ENCODE measurements at places on chromosomes 11 and 22. TPM values are rescaled to one million over a fixed set of nuclear protein-coding genes. Genes with fewer than 3 reads are reported as not detected.

GRCh38 chr11:35787626-35788025 is 125.1 kb downstream of the TRIM44 start:
- DNase-seq = no peak

- DNase-seq = no peak
Measured at GRCh38 chr11:70306586-70307033, 36.1 kb downstream of the PPFIA1 start.

The TTC36 gene
- total RNA-seq = not detected

DNA sequence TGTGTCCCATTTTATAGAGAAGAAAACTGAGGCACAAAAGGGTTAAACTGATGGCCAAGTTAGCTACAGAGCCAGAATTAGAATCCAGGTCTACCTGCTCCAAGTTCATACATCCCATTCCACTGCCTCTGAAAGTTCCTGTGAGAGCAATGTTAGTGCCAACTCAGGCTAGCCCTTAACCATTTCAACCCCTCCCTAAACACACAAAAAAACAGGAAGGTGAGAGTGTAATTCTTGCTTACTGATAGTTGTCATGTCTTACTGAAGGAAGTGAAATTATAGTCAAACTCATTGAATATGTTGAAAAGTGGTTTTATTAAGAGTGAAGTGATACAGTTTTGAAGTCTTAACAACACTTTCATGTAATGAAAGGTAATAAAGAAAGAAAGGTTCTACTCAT is 2.9 kb upstream of the E2F8 start:
- no peak for DNase-seq

The OR8D4 gene
- total RNA-seq = not detected
